Stimulated activated naive CD4-positive, alpha-beta T cell treated with Interleukin-2 at 50 U/mL for 16 hours (primary cell): ENCODE measurements at places on chromosomes 1 and 21.

DNA sequence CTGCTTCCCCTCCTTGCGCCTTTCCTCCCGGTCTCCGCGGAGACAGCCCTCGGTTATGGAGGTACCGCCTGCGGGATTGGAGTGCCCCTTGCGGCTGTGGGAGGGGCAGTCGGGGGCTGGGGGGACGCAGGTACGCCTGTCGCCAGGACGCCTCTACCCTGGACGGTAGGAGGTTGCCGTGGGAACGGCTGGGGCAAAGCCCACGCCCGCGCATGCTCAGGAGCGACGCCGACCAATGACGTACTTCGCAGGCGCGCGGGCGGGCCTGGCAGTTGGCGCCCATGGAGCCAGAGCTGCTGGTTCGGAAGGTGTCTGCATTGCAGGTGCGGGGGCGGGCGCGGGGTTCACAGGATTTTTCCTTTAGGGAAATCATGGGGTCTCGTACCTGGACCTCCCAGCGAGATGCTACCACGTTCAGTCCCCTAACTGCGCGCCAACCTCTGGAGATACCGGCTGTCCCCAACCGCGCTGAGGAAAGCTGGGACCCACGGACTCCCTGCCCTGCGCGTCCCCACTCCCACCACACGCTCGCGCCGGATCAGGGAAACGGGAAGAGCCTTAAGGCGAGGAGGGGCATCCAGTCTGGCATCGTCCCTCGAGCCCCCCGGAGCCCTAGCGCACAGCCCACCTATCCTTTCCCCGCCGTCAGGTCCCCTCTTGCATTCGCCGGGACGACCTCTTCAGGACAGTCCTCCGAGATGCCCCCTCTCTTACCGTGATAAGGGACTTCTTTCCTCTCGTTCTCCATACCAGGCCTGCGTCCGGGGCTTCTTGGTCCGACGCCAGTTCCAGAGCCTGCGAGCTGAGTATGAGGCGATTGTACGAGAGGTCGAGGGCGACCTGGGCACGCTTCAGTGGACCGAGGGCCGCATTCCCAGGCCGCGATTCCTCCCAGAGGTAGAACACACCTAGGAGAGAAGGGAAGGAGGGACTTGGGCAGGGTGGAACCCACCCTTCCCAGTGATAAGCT is at the start of gene IQCC:
TSS of gene IQCC (plus strand) at position 271 of the 970 bp plus-strand sequence. CDS start at position 282, 11 bp downstream.
- DNase-seq: peak; percentile 83

DNA sequence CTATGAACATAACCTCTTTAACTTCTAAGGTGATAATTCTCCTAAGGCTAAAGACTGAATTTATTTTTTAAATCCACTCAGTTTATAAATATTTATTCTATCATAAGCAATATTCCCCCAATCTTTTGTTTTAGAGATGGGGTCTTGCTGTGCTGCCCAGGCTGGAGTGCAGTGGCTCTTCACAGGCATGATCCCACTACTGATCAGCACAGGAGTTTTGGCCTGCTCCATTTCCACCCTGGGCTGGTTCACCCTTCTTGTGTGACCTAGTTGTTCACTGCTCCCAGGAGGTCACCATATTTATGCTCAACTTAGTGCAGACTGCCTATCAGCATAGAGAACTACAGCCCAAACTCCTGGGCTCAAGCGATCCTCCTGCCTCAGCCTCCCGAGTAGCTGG is 38.6 kb downstream of the LPGAT1 start:
- DNase-seq: no peak

- no peak for DNase-seq
These were observed 55.5 kb downstream of the TLR5 start for GRCh38 chr1:223087291-223088255.

- no peak for DNase-seq
These were observed 37.6 kb downstream of the PUM1 start for GRCh38 chr1:31027693-31028526.

- no peak for DNase-seq
These were observed 57.4 kb upstream of the NR5A2 start for GRCh38 chr1:199970125-199970524.

DNA sequence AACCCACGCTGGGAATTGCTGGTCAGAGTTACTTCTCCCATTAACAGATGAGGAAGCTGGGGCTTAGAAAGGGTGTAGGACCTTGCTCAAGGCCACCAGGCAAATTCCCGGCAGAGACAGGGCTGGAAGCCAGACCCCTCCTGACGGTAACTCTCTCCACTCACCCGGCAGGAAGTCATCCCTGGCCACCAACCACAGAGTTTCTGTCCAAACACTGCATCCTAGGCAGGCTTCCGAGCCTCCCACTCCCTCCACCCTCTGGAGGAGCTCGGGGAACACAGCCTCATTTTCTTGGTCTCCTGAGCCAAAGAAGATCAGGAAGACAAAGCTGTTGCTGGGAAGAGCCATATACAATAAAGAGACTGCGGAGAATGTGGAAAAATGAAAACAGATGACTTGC is 25.0 kb upstream of the ZNF436 start:
- no peak for DNase-seq

GRCh38 chr1:8460784-8461183 is 142.9 kb downstream of the SLC45A1 start:
- no peak for DNase-seq

DNA sequence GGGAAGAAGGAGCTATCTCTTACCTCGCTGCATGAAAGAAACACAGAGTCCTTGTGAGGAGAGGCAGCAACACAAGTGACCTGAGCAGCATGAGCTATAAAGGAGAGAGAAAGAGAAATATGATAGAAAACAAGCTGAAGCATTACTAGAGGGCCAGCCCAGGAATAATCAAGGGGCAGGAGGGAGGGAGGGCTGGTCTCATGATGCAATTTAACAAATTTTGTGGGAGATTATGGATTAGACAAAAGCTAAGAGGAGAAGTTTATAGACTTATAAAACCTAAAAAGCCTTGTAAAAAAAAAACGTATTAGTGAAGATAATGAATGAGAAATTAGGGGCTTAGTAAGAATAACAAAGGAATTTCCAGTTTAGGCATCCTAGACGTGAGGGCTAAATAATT is 5.0 kb downstream of the WDR77 start:
- DNase-seq: no peak

- DNase-seq: no peak
These were observed 118.3 kb downstream of the TGFB2 start for GRCh38 chr1:218463194-218464156.

- no peak for DNase-seq
These were observed 105.3 kb downstream of the ADARB1 start for GRCh38 chr21:45179568-45180245.

GRCh38 chr1:202642619-202643291 is 67.5 kb downstream of the SYT2 start:
- no peak for DNase-seq

- no peak for DNase-seq
These were observed 260.8 kb downstream of the GPATCH2 start for GRCh38 chr1:217369996-217370551.

- DNase-seq: no peak
These were observed 957.4 kb upstream of the NCAM2 start for GRCh38 chr21:20040768-20041167.

GRCh38 chr1:91018006-91018405 is 3.8 kb downstream of the ZNF644 start:
- no peak for DNase-seq

DNA sequence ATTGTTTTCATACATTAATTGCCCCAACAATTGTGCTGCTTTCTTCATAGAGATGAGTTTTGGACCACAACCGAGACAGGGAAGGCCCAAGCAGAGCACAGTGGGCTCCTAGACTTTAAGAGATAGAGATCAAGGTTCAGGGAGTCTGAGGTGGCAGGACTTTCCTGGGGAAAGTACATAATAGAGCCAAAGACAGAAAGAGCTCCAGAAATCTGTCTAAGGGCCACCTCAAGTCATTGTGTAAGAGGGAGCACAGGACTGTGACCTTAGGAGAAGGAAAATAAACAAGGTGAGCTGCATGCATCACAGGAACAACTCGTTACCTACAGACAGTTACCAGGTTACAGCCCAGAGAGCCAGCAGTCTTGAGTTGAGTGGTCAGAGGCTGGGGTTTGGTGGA is 41.3 kb upstream of the CR2 start:
- DNase-seq: no peak

GRCh38 chr1:183567584-183567983 is 22.7 kb downstream of the NCF2 start:
- no peak for DNase-seq

- no peak for DNase-seq
These were observed 6.5 kb upstream of the DNM3 start for GRCh38 chr1:171834821-171835220.

DNA sequence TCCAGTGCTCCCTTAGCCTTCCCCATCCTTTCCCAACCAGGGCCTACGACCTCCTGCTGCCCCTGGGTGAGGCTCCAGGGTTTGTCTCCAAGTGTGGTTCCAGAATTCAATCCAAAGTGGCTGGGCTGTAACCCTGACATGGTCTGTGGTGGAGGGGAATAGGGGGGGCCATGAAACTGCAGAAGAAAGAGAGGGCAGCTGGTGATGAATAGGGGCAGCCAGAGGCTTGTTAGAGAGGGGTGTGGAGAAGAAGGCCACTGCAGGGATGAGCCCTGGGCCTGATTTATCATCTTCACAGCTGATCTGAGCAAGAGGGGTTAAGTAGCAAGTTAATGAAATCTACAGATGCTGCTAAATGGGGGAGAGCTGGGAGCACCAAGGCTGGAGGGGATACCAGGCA is 12.9 kb upstream of the ERI3 start:
- no peak for DNase-seq

- DNase-seq: no peak
These were observed 13.5 kb downstream of the SLC2A1 start for GRCh38 chr1:42945164-42945563.

- no peak for DNase-seq
These were observed 263.8 kb downstream of the PTPRC start for GRCh38 chr1:198902655-198903054.

GRCh38 chr1:171506525-171507304 is 21.4 kb downstream of the PRRC2C start:
- DNase-seq: no peak

DNA sequence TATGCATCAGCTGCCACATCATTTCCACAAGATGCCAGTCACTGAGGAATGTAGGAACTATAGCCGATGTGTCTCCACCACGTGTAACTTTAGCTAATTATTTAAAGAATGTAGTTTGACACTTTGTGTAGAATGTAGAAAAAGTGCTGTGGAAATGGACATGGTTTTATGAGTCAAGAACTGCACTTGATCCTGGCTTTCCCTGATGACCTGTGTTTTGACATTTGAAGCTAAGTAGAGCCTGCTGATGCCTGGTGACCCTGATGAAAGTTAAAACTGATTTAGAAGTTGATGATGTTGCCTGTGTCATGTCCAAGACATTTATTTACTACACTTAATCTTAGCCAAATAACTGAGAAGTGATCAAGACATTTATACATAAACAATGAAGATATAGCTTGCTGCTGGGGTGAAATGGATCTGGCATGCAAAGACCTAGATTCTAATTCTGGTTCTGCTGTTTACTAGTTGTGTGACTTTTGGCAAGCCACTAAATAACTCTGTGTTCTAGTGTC is 4.4 kb upstream of the OSBPL9 start:
- no peak for DNase-seq

DNA sequence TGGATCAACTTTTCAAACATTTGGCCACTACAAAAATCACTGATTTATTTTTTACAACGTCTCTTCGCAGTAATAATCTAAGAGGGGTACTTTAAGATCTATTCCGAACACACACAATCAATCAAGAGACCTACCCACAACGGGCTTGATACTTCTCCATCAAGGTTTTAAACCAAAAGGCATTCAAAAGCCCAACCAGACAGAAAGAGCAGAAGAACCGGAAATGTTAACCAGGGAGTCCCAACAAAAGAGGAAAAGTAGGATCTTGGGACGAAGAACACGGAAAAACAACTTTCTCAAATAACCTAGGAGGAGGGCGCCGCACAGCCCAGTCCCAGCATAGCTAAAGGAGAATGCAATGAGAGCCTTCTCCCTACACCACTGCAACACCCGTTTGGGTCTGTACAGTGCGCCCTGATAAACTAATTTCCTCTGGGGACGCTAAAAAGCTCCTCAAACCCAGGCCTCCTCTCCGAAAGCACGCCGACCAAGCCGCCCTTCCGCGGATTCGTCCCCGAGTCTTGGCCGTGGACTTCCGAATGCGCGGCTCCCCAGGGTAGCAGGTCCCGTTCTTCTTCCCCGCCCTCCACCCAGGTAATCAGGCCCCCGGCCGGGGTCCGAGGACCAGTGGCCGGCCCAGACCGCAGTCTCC is 623 bp downstream of the RPL22 start:
- DNase-seq: peak; percentile 23

DNA sequence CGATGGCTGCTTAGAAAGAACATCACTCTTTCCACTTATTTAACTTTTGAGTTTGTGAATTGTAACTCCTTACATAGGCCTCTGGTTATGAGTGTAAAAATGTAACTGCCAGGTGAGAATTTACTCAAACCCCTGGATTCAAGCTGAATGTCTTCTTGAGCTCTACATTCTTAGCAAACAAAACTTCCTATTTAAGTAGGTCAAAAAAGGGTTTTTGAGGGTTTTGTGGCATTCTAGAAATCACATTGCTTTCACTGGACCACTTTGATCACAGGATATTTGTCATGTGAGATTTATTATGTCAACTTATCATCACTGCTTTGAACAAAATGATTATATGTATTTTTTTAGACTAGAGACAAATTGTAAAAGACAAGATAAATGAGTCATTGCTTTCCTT is 5.7 kb downstream of the IL23R start:
- DNase-seq: no peak

DNA sequence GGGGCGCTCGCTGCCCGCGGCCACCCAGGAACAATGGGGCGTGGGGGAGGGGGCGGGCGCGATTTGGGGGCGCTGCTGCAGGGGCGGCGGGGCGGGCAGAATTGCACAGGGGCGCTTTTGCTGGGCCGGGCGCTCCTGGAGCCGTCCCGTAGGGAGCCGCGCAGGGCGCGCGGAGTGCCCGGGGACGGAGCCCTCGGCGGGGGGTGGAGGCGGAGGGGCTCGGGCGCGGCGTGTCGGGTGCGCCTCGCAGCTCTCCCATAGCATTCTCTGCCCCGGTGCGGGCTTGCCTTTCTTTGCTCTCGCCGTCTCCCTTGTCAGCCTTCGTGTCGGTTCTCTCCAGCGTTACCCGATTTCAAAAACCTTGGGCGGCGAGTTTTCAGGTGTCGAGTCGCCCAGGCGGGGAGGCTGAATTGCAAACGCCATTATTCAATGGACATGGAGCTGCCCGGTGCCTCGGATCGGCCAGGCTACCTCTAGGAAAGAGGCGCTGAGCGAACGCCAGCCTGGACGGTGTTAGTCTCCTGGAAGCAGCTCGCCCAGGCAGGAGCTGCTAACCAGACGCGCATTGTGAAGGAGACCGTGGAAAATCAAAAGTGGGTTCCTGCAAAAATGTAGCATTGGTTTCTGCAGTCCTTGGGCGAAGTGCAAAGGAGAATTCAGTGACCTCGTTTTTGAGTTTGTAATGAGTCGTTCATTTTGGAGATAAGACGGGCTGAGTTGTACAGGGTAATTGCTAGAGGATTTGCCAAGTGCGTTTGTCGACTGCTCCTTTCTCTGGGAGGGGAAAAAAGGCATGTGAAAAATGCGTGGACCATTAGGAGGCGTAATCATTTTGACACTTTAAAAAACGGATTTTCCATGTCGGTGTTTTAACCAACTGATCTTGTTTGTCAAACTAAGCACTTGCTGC is 626 bp downstream of the CXADR start:
- DNase-seq: peak; percentile 7

GRCh38 chr1:15258833-15259621 is 12.0 kb downstream of the FHAD1 start:
- no peak for DNase-seq

GRCh38 chr1:88549536-88549935 is 134.5 kb upstream of the PKN2 start:
- DNase-seq: no peak
